ENCODE measurements at places on chromosomes 1 and 21.

DNA sequence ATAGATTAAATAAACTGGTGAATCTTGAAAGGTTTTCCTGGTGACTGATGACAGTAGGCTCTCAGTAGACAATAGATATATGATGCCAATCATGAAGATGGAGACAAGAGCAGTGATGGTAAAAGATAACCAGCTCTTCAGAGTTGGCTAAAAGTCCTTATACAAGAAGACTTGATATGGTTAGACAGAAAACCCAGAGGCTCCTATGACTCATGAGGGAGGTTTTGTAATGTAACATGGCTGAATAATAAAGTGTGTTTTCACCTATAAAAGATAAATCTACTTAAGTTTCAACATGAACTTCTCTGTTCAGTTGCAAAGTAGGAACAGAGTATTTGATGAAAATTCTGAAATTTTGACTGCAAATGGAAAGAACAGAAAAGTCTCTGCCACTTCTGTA, 12.7 kb upstream of the CRNN start:
- DNase-seq = no peak

- DNase-seq = no peak
These were observed 6.7 kb downstream of the TRIM45 start for GRCh38 chr1:117114877-117115276.

- DNase-seq = no peak
These were observed 52.9 kb upstream of the PRRC2C start for GRCh38 chr1:171432473-171432872.

DNA sequence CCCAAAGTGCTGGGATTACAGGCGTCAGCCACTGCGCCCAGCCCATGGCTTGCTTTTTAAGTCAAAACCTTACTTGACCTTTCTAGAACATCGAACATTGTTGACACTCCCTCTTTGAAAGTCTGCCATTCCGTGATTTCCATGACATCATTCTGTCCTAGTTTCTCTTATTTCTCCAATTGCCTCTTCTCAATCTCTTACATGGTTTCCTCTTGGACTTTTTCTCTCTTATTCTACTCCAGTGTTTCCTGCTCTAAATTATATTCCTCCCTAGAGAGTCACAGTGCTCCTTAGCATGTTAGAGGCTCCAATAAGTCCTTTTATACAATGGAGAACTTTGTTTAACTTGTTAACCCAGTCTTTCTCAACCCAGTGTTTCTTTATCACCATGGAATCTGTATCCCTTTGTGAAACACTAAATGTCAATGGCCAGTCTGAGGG, 25.5 kb downstream of the JAM2 start:
- DNase-seq = no peak

GRCh38 chr1:31647106-31647505, 2.4 kb upstream of the PEF1 start:
- no peak for DNase-seq

DNA sequence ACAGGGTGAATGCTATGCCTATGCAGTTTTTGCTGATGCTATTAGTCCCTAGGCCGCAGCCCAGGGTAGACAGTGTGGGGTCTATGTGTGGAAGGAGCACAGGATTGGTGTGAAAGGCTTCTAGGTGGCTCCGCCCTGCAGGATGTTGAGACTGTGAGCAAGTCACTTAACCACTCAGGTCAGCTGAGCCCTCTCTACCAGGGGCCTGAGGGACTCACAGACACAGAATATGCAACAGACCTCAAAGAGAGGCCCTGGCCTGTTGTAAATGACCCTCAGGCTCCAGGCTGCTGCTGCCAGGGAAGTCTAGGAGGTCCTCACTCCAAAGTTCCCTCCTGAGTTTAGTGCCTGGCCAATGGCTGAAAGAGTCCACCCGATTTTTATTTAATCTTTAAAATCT, 11.0 kb downstream of the NHLH2 start:
- no peak for DNase-seq

- no peak for DNase-seq
These were observed 18.9 kb downstream of the SFPQ start for GRCh38 chr1:35173909-35174540.

DNA sequence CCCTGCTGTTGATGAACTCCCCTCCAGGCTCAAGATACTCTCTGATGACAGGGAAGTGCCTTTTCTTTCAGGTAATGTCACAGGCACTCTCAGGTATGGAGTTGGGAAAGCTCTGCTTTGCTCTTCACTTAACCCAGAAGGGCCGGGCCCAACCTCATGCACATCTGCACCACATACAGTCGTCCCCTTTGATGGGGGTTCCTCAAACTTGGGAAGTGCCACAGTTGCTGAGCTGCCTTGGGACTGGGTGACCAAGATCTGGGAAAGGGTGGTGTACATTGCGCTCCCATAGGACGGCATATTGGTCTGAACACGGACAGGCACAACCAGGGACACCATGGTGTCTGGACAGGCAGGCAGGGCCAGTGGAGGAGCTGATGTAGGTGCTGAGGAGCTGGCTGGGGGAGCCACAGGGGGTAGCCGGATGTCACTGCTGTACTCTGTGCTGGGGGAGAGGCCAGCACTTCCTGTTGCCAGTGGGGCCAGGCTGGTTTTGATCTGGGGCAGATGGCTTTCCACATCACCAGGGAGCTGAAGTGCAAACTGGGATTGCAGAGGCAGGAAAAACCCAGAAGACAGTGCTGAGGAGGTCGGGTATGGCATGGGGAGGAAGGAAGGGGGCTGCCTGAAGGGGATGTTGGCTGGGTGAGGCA, 96.2 kb upstream of the EDN2 start:
- DNase-seq = no peak

- DNase-seq = no peak
These were observed 1297.6 kb downstream of the BRINP3 start for GRCh38 chr1:189180057-189180456.

DNA sequence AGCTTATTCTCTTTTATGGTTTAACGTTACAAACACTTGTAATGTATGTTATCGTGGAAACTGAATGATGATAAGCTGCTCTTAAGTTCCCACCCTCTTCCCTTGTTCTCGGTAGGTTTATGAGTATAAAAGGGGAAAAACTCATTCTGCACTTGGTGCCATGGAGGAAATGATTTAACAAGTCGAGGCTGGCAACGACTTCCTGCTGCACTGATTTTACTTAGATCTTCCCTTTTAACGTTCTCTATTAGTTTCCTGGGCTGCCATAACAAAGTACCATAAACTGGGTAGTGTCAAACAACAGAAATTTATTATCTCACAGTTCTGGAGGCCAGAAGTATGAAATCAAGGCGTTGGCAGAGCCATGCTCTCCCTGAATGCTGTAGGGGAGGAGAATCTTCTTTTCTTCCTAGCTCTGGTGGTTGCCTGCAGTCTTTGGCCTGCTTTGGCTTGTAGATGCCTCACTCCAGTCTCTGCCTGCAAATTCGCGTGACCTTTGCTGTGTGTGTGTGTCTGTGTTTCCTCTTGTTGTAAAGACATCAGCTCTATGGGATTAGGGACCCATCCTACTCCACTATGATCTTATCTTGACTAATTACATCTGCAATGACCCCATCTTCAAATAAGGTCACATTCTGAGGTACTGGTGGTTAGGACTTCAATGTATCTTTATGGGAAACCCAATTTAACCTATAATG, 26.3 kb downstream of the HUNK start:
- DNase-seq = no peak

- no peak for DNase-seq
These were observed 2.1 kb downstream of the CLCC1 start for GRCh38 chr1:108961198-108961597.

- DNase-seq = no peak
These were observed 201.1 kb upstream of the CHRM3 start for GRCh38 chr1:239185245-239185619.

DNA sequence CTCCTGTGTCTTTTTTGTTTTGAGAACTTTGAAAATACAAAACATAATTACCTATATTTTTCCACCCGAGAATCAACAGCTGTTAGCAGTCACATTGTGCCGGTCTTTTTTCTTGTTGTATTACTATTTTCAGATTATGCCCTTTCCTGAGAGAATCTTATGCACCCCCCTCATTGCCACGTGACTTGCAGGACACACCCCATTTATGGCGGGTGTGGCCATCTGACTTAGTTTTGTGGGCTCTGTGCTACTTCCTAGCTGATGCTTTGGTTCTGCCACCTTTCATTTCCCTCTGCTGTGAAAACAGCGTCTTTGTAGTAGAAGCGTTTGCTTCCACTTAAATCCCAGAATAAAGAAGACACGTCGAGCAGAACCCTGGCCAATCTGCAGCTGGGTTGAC, 82.8 kb upstream of the SOX13 start:
- DNase-seq = no peak

- DNase-seq = peak; percentile 74
These were observed 59.0 kb upstream of the PGD start for GRCh38 chr1:10339815-10340214.

DNA sequence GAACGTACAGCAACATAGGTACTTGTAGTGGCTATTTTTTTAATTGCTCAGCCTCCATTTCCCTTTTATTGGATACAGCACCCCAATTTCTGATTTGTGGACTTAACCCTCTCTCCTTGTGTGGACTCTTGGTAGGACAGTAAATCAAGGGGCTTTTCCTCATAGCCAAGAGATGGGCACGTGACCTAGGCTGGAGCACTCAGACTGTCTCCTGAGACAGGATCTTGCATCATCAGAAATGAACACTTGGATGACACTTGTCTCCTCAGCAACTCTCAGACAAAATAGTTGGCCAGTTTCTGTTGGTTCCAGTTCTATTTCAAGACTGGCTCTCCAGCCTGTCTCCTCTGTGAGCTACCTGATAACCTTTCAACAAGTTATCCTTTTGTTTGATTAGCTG, 112.9 kb upstream of the ZNF678 start:
- DNase-seq = no peak

DNA sequence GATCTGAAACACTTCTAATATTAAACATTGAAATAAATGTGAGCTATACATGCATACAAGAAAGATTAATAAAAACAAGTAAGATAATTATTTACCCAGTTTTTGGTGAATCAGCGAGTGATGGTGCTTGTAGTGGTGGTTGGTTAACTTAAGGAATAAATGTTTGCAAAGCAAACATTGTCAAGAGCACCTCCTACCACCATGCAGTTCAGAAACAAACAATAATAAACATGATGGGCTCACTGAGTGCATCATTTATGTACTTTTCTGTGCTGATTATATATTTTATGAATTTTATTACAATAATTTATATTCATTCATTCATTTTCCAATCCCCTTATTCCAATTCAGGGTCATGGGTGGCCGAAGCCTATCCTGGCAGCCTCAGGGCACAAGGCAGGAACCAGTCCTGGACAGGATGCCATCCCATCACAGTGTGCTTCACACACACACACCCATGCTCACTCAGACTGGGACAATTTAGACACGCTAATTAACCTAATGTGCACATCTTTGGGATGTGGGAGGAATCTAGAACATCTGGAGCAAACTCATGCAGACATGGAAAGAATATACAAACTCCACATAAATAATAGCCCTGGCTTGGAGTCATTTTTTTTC, 57.8 kb downstream of the ZMYM4 start:
- DNase-seq = no peak

GRCh38 chr1:947958-948357, 11.1 kb downstream of the NOC2L start:
- no peak for DNase-seq

GRCh38 chr1:200684015-200684414, 14.3 kb upstream of the DDX59 start:
- DNase-seq = no peak

DNA sequence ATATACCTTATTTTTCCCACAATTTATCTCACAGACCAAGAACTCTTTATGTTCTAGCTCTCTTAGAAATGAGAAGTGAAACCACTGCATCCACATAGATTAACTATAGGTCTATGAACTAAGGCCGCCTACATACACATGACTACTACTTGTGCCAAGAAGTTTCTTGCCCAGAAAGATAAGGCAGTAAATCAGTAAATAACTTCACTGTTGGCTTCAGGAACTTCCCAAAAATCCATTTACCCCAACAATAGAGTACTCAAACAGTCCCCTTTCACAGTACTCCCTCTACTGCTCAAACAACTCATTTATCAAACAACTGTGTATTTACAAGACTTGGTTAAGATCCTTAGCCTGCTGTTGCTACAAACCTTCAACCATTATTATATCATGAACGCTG, 96.5 kb downstream of the NME7 start:
- DNase-seq = no peak

GRCh38 chr1:90027281-90027680, 32.4 kb downstream of the ZNF326 start:
- DNase-seq = no peak

- no peak for DNase-seq
These were observed 65.5 kb downstream of the LPAR3 start for GRCh38 chr1:84827555-84827954.

DNA sequence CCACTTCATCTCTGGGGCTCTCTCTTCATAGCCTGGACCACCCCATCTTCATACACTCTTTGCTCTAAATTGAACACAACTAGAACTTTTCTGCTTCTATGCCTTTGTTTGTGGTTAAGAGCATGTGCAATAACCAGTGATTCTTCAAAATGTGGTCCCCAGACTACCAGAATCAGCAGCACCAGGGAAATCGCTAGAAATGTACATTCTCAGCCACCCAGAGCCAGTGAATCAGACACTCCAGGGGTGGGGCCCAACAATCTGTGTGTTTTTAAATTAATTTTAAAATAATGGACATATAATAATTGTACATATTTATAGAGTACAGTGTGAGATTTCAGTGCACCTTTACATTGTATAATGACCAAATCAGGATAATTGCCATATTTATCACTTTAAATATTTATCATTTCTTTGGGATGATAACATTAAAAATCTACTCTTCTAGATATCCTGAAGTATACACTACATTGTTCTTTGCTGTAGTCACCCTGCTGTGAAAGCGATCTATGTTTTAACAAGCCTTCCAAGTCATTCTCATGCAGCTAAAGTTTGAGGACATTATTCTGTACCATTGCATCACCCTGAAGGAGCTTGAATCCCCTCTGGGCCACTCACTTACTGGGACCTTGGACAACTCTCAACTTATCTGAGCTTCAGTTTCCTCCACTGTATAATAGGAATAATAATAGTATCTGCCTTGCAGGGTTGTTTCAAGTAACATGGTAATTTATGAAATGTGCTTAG, 10.8 kb downstream of the GRHL3 start:
- DNase-seq = no peak

GRCh38 chr1:8473891-8474300, 156.0 kb downstream of the SLC45A1 start:
- DNase-seq = no peak
